ENCODE measurements at places on chromosomes 6 and 20.

DNA sequence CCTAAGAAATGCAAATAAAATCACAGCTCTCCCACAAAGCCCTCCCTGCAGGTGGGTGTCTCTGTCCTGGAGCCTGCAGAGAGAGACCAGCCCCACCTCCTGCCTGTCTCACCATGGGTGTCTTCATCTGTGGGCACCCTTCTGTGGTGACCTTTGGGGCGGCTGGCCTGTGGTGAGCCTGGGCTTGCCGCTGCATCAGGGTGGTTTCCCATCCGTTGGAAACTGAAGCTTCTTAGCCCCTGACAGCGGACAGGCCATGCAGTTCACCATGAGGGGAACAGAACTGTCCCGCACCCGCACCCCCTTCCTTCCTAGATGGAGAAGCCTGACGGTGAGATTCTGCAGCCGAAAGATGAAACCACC, 42.3 kb upstream of the FRMD1 start:
- H3K4me3 ChIP-seq = no peak overlapping the region
- no peak for DNase-seq
- H3K4me1 ChIP-seq = no peaks in the 10 kb centered on the region
- H3K27me3 ChIP-seq = no peaks in the 10 kb centered on the region

DNA sequence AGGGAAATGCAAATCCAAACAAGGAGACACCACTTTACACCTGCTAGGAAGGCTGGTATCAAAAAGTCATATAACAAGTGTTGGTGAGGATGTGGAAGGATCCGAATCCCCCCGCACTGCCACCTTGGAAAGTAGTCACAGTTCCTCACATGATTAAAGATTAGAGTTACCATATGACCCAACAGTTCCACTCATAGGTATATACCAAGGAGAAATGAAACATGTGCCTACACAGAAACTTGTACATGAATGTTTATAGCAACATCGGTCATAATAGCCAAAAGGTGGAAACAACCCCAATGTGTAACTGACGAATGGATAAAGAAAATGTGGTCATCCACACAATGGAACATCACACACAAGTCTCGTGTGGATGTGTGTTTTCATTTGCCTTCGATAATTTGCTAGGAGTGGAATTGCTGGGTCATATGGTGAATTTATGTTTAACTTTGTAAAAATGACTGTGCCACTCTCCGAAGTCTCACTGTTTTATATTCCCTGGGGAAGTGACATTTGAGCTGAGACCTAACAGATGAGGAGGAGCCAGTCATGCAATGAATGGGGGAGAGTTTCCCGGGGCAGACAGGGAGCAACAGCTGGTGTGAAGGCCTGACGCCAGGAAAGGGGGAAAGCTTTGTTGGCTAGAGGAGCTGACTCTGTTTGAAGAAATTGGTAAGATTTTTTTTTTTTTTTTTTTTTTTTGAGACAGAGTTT, 125.9 kb upstream of the MLN start:
- no peaks in the 10 kb centered on the region for H3K36me3 ChIP-seq
- H3K27me3 ChIP-seq = no peaks in the 10 kb centered on the region
- DNase-seq = no peak
- no peak overlapping the region for H3K4me3 ChIP-seq

DNA sequence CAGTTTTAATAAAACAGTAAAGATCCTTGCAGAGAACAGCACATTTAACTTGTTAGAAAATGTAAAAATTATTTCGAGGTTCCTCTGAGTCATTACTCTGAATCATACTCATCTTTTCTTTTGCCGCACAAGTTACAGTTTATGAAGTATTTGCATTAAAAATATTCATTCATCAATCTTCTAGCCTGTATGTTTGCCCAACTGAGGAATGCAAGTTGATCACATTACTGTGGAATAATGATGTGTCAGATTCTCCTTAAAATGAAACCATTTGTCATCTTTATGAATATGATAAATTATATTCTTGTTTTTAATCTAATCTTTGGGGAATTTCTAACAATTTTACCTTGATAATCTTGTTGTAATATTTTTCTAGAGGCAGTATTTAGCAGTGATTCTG, 340.4 kb upstream of the OPRM1 start:
- no peaks in the 10 kb centered on the region for H3K4me1 ChIP-seq
- no peaks in the 10 kb centered on the region for H3K27me3 ChIP-seq
- DNase-seq = no peak
- H3K36me3 ChIP-seq = no peaks in the 10 kb centered on the region

GRCh38 chr20:24245094-24245493, 224.3 kb upstream of the SYNDIG1 start:
- H3K36me3 ChIP-seq = no peaks in the 10 kb centered on the region
- no peaks in the 10 kb centered on the region for H3K27me3 ChIP-seq
- H3K4me3 ChIP-seq = no peak overlapping the region
- no peak overlapping the region for H3K27ac ChIP-seq
- no peak for DNase-seq
- H3K4me1 ChIP-seq = no peaks in the 10 kb centered on the region

- no peaks in the 10 kb centered on the region for H3K36me3 ChIP-seq
- no peaks in the 10 kb centered on the region for H3K27me3 ChIP-seq
- no peak for DNase-seq
- no peak overlapping the region for H3K4me3 ChIP-seq
Observed at GRCh38 chr6:120805276-120805675, 529.0 kb downstream of the TBC1D32 start.

DNA sequence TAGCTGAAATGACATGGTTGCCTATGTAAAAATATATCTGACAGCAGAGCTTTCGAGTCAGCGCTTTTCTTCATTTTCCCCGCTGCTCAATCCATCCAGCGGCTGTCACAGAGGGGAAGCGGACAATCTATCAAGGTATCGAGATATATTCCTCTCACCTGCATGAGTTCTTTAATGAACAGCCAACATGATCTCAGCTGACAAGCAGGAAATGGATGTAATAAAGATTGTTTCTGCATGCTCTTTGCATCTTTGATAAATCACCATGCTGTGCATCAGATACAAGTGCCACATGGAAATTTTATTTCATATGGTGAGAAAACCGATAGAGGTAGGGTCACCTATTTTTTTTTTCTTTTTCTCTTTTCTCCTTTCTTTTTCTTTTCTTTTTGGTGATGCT, 602.3 kb upstream of the MMS22L start:
- H3K4me3 ChIP-seq = no peak overlapping the region
- no peaks in the 10 kb centered on the region for H3K27me3 ChIP-seq
- H3K36me3 ChIP-seq = no peaks in the 10 kb centered on the region
- DNase-seq = no peak
- no peak overlapping the region for H3K27ac ChIP-seq

DNA sequence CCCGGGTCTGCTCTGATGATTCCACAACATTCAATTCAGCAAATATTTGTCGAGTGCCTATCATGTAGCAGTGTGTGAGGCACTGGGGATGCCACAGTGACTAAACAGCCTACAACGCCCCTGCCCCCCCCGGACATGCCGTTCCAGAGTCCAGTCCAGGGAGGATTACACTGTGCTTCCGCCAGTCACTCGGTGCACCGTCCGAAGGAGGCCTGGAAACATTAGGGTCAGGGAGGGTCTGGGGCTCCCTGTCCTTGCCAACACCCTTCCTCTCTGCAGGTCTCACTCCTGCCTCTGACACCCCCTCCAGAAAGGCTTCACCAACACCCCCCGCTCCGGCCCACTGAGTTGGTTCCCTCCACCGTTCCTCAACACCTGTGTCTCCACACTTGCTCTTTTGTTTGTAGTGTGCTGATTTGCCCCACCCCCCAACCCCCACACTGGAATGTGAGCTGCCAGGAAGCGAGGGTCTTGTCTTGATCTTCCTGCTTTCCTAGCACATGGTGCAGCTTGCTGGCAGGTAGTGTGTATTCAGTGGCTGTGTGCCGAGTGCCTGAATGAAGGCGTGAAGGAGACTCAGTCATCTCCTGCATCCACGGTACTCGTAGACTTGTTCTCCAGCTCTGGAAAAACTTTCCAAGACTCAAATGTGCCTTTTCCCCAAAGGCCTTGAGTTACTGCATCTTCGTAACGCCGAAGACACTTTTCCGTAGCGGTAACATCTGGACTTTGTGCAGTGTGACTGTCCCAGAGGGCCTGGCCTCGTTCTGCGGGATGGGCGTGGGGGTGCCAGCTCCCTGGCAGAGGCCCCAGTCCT, 150.4 kb downstream of the ZDHHC14 start:
- peaks cover 5% of the 10 kb centered on the region for H3K4me1 ChIP-seq
- no peak overlapping the region for H3K27ac ChIP-seq

DNA sequence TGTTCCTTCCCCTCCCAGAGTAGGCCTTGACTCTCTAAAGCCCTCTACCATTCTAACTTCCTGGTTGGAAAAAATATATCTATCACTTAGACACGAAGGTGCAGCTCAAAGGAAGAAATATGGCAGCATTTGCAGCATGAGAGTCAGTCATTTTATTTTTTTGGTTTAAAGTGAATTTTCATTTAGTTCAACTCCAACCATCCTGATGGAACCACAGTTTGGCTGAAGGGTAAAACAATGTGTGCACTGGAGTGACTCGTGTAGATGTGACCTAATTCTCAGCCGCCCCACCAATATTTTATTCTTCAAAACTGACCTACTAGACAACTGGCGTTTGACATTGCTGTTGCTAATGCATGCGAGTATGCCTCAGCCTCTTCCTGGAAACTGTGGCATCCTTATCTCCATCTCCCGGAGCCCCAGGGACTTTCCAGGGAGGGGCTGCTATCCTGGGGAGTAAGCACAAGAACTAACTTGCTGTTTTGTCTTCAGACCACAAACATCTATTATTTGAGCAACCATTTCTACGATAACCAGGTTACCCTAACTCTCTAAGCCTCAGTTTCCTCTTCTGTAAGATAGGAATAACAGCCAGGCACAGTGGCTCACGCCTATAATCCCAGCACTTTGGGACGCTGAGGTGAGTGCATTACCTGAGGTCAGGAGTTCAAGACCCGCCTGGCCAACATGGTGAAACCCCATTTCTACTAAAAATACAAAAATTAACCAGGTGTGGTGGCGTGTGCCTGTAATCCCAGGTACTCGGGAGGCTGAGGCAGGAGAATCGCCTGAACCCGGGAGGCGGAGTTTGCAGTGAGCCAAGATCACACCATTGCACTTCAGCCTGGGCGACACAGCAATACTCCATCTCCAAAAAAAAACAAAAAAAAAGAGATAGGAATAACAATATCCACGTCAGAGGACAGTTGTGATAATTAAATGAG, 148.7 kb upstream of the JARID2 start:
- no peaks in the 10 kb centered on the region for H3K4me1 ChIP-seq
- H3K36me3 ChIP-seq = no peaks in the 10 kb centered on the region
- H3K27ac ChIP-seq = no peak overlapping the region
- DNase-seq = no peak

- no peaks in the 10 kb centered on the region for H3K36me3 ChIP-seq
- DNase-seq = no peak
- H3K4me3 ChIP-seq = no peak overlapping the region
- no peaks in the 10 kb centered on the region for H3K4me1 ChIP-seq
- no peaks in the 10 kb centered on the region for H3K27me3 ChIP-seq
Observed at GRCh38 chr6:145763742-145764141, 28.4 kb upstream of the EPM2A start.

- H3K4me3 ChIP-seq = no peak overlapping the region
- H3K4me1 ChIP-seq = no peaks in the 10 kb centered on the region
- H3K36me3 ChIP-seq = no peaks in the 10 kb centered on the region
- no peak for DNase-seq
Observed at GRCh38 chr6:13156381-13156780, 172.0 kb downstream of the TBC1D7 start.

DNA sequence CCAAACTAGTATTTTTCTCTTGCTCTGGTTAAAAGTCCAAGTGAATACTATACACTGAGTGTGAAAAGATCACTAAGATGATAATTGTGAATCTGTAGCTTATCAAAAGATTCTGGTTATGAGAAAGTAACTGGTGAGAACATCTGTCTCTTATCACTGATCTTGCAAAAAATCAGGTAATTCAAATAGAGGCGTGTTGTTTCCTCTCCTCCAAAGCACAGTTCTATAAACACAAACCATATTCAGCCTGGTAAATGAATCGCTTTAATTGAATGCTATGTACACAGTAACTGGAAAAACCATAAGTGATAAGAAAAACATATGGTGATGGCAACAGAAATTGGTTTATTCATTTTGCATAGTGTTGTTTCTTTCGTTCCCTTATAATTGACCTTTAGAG, 161.0 kb downstream of the RALGAPA2 start:
- no peak for DNase-seq
- H3K36me3 ChIP-seq = peaks cover 10% of the 10 kb centered on the region
- peaks cover 4% of the 10 kb centered on the region for H3K4me1 ChIP-seq
- H3K4me3 ChIP-seq = no peak overlapping the region

DNA sequence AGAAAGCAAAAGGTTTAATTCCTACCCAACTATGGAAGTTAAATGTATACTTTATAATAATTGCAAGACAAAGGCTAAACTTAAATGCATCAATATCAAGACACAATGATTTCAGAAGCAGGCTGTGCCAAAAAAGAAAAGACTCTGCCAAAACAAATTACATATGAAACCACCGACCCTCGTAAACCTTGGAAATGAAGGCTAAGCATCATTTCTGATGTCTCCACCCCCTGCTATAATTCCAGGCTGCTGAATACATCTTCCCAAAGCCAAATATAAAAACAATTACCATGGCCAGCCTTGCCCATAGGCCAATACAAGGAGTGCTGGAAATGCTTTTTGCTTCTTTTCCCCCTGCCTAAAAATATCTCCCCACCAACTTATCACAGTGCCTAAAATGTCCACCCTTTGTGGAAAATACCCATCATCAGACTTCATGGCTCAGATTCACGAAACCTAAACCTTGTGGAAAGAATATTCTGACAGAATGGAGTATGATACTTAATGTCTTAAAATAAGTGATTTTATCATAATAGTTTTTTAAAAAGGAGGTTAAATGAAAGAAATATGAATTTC, 37.4 kb downstream of the RCAN2 start:
- no peaks in the 10 kb centered on the region for H3K27me3 ChIP-seq
- H3K36me3 ChIP-seq = no peaks in the 10 kb centered on the region
- H3K4me3 ChIP-seq = no peak overlapping the region
- DNase-seq = no peak
- H3K27ac ChIP-seq = no peak overlapping the region

DNA sequence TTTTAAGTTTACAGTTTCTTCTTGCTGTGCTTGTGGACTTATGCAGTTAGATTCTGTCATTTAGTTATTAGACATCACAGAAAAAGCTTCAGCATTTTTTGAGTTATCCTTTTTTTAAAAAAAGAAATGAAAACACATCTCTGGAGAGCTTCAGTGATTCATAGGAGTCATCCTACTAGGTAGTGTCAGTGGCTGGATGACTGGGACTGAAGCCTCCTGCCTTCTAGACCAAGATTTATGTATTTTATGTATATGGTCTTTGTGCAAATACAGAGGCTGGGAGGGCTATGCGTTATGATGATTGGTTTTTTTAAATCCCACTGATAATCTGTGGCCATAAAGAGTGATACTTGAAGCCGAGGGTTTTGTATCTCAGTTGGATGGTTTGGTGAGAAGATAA, 125.9 kb upstream of the JAG1 start:
- no peaks in the 10 kb centered on the region for H3K27me3 ChIP-seq
- DNase-seq = no peak
- H3K4me1 ChIP-seq = no peaks in the 10 kb centered on the region

DNA sequence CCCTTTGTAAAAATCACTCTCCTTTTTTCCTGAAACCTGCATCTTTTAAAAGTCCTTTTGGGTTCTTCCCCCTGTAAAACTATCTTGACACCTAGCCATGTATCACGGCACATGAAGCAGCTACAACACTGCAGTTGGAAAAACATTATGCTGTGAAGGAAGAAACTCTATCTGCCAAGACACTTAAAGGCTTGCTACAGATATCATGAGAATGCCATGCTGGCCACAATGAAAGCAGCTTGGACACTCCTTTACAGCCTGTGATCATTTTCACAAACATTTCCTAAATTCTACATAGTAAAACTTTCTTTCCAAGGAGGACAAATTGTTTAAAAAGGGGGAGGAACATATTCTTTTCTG, 31.8 kb downstream of the CNKSR3 start:
- no peaks in the 10 kb centered on the region for H3K4me1 ChIP-seq
- no peak for DNase-seq

Data from effector memory CD4-positive, alpha-beta T cell (primary cell).